ENCODE measurements at places on chromosomes 5 and 9.

- DNase-seq, result no peak
Observed at GRCh38 chr5:83364312-83365299, 106.9 kb upstream of the VCAN start.

DNA sequence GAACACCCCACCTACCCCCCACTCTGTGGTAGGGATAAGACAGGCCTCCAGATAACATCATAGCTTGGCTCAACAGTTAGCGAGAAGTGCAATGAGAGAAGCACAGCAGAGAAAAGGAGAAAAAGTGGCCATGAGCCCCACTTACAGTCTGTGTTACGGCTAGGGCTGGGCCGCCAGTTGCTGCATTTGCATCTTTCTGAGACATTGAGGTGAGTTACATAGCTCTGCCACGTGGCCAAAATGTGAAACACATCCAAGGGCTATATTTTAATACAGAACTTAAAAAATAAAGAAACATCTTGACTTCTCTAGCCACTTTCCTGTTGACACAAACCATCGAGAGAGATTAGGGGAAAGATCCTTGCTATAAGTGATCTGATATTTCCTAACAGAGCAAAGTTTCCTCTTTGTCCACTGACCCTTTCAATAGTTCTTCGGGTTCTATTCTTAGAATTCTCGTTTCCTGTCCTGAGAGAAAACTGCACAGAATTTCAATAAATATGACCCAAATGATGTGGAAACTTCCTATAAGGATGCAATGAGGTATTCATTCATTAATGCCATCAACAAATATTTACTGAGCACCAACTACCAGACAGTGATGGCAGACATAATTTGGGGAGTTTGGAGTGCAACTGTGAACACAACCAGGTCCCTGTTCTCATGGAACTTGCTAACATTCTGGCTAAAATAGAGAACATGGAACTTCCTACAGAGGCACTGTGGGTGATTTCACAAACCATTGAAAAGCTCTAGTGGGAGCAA is 3.2 kb upstream of the TLE4 start:
- DNase-seq, result no peak

GRCh38 chr5:158521995-158522394 is 577.7 kb downstream of the EBF1 start:
- no peak for DNase-seq

GRCh38 chr9:92655366-92655765 is 14.6 kb downstream of the IPPK start:
- DNase-seq, result no peak

DNA sequence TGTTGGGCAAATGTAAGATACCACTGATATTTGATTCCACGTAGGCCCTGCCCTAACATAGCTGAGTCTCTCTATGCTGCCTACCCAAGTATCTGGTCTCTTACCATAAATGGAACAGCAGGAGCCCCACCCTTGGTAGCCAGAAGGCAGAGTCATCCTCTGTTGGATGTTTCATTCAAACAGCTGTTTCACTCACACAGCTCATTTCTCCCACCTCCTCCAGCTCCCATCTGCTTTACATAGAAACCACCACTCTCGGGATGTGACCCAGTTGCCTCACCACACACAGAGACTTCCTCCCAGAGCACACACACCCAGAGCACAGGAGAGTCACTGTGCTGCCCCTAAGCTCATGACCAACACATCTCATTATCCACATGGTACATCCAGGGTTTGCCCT is 165.3 kb downstream of the TMEM167A start:
- peak; percentile 6 for DNase-seq

DNA sequence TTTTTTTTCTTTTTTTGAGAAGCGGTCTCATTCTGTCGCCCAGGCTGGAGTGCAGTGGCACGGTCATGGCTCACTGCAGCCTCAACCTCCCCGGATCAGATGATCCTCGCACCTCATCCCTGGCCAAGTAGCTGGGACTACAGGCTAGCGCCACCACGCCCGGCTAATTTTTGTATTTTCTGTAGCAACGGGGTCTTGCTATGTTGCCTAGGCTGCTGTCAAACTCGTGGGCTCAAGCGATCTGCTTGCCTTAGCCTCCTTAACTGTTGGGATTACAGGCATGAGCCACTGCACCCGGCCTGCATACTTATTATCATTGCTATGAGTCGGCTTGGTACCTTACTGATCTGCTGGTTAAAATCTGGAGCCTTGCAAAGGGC is 790 bp upstream of the IARS1 start:
- no peak for DNase-seq

- DNase-seq, result peak; percentile 41
Observed at GRCh38 chr5:153974131-153974812, 64.4 kb downstream of the FAM114A2 start.

GRCh38 chr5:31033295-31033694 is 160.2 kb upstream of the CDH6 start:
- DNase-seq, result no peak

- DNase-seq, result no peak
Observed at GRCh38 chr5:72005671-72006070, 101.6 kb upstream of the MAP1B start.

DNA sequence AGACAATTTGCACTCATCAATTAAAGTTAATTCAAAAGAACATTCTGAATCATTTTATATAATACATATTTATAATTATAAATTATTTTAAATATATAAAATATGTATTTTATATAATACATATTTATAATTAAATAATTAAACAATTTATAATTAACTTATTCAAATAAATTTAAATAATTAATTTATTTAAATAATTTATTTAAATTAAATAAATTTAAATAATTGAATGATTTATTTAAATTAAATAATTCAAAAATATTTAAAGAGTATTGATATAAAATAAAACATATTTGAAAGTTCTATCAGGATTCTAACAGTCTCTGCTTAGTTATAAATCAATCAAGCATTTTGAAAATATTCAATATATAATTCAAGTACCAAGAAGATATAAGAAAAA is 775.5 kb upstream of the CTNND2 start:
- no peak for DNase-seq

DNA sequence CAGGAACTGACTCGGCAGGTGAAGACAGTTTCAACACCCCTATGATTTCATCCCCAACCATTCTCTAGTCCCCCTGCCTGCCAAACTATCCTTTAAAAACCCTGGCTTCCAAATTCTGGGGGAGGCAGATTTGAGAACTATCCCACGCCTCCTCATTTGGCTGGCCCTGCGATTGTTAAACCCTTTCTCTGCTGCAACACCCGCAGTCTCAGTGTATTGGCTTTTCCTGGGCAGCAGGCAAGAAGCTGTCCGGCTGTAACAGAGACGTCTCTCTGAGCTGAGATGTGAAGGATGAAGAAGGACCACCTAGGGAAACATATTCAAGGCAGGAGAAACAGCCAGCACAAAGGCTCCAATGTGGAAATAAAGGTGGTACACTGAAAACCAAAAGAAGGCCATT is 6.6 kb downstream of the ST6GALNAC6 start:
- DNase-seq, result no peak

GRCh38 chr5:6495433-6496206 is 47.0 kb downstream of the UBE2QL1 start:
- no peak for DNase-seq

- DNase-seq, result peak; percentile 20
Observed at GRCh38 chr5:38265546-38266179, 7.3 kb downstream of the EGFLAM start.

- DNase-seq, result no peak
Observed at GRCh38 chr5:107476783-107477182, 194.0 kb downstream of the EFNA5 start.

DNA sequence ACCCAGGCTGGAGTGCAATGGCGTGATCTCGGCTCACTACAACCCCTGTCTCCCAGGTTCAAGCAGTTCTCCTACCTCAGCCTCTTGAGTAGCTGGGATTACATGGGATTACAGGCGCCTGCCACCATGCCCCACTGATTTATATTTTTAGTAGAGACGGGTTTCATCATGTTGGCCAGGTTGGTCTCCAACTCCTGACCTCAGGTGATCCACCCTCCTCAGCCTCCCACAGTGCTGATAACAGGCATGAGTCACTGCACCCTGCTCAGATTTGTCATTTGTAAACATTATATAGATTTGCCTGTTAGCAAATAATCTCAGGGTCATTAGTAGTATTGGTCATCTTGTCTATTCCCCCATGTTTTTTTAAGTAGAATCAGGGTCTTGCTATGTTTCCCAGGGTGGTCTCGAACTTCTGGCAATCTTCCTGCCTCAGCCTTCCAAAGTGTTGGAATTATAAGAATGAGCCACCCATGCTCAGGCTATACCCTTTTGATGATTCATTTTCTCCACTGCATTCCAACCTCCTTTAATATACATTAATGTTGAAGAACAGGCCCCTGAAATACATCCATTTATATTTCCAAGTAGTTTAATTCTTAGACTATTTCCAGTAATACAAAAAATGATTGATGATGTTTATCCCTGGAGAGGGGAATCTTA is 17.3 kb downstream of the CENPH start:
- DNase-seq, result no peak

GRCh38 chr5:57529864-57530263 is 47.3 kb upstream of the ACTBL2 start:
- DNase-seq, result no peak

DNA sequence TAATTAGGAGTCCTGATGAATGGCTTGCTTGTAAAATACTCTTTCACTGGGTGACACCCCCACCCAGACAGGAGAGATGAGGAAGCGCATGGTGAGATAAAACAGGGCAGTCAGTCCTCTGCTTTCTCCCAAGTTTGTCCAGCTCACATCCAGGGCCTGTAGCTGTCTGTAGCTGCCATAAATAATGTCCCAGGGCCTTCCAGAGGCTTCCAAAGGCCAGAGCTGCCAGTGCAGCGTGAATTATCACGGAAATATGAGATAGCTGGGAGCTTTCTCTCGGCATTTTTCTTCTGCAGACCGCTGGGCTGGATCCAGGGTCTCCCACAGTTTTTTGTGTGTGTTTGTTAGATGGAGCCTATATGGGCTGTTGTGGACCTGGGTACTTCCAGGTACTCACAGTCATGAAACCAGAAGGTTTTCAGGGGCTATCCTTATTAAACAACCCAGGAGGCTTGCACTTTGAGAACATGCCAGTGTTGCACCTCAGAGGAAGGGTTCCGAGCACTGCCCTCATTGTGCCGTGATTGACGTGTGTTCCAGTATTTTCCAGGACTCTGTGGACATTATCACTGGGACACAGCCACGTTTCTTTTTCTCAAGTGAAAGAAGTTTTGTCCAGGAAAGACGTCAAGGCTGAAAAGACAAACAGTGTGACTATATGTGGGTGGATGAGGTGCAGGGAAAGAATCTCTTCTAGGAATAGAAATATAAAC is 117.5 kb downstream of the FGF1 start:
- no peak for DNase-seq

DNA sequence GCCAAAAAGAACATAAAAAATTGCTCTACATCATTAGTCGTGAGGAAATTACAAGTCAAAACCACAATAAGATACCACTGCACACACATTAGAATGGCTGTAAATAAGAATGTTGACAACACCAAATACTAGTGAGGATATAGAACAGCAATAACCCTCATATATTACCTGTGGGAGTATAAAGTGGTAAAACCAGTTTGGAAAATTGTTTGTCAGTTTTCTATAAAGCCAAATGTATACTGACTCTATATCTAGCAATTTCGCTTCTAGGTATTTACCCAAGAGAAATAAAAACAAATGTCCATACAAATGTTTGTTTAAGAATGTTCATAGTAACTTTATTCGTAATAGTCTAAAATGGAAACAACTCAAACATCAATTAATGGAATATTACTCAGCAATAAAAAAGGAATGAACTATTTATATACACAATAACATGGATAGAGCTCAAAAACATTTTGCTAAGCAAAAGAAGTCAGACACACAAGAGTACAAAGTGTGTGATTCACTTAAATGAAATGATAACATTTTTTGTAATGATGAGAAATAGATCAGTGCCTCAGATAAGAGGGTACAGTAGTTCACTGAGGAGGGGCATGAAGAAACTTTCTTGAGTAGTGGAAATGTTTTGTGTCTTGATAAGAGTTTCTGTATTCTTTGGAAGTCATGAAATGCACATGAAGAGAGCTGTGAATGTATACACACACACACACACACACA is 219.6 kb upstream of the ZNF462 start:
- no peak for DNase-seq

DNA sequence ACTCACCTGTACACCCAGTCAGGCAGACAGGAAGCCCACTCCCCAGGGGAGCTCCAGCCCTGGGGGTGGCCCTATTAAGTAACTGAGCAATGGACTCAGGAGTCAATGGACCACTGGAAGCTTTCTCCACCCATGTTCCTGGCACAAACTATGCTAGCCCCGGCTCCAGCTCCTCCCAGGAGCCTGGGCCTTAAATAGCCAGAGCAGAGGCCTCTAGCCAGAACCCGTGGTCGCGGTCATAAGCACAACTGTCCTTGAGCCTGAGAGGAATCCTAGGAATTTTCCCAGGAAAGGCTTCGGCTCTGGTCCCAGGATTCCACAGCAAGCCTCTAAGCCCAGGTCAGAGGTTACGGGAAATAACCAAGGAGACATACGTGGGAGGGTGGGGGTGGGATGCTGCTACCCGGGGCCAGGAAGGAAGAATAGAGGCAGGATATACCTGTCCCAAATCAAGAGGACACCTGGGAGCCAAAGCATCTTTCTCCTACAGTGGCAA is 5.5 kb downstream of the SEPTIN8 start:
- DNase-seq, result no peak

- no peak for DNase-seq
Observed at GRCh38 chr9:124635285-124635684, 128.1 kb upstream of the NR5A1 start.

DNA sequence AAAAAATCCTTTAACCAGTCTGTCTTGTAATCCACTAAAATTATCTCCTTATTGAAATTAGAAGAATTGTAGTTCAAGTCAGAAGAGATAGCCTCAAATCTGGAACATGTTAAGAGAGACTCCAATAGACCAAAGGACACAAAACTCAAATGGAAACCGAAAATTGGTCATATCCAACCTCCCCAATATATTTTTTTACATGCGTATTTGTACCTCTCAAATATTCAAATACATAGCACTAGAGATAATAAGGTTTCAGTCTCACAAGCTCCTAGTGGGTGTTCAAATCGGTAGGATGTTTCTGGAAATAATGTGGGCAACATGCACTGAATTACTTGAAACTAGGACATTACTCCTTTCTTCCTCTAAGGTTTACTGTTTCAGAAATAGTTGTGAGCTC is 33.5 kb downstream of the EPB41L4A start:
- DNase-seq, result no peak

GRCh38 chr9:117414220-117414905 is 494 bp downstream of the ASTN2 start:
- DNase-seq, result peak; percentile 20

DNA sequence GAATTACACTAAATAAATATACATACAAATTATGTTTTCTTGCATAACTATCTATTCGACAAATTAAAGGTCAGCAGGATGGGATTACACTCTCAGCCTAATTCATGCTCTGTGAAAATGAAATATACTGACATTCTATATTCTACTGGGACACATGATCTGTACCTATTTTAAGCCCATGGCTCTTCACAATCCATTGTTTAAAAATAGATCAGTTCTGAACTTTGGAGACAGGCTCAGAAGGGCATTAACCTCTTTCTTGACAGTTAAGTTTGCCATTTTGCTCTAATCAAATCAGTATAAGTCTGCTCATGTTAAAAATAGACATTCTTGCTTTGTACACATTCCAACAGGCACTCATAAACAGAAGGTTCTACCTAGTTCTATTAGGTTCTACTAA is 361.2 kb downstream of the HCN1 start:
- no peak for DNase-seq
